ENCODE measurements at places on chromosomes 12 and 14.
A peak's percentile ranks its signal among the peaks of the same experiment; 100 is the strongest.

GRCh38 chr14:24042746-24043145, 9.1 kb upstream of the CARMIL3 start:
- no peak for DNase-seq

DNA sequence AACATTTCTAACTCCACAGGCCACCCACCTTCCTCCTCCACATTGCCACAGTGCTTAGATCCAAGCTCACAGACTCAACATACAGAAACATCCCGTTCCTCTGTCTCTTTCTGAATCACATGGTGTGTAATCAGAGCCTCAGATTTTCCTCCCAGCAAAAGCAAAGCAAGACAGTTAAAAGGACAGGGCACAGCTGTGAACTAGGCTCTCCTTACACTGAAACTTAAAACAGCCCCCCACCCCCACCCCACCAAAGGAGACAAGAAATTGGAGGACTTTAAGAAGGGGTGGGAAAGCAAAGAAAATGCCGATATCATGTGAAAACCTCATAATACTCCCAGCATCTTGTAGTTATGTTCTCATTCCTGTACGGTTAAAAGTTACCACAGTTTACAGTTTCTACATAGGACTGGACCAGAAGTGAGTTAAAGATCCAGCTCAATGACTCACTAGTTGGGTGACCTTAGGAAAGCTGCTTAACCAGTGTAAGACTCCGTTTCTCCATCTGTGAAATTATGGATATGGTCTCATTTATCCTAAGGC, 4.8 kb downstream of the YBX3 start:
- DNase-seq, result peak; percentile 26

GRCh38 chr12:42982828-42983227, 393.3 kb upstream of the PRICKLE1 start:
- DNase-seq, result no peak

DNA sequence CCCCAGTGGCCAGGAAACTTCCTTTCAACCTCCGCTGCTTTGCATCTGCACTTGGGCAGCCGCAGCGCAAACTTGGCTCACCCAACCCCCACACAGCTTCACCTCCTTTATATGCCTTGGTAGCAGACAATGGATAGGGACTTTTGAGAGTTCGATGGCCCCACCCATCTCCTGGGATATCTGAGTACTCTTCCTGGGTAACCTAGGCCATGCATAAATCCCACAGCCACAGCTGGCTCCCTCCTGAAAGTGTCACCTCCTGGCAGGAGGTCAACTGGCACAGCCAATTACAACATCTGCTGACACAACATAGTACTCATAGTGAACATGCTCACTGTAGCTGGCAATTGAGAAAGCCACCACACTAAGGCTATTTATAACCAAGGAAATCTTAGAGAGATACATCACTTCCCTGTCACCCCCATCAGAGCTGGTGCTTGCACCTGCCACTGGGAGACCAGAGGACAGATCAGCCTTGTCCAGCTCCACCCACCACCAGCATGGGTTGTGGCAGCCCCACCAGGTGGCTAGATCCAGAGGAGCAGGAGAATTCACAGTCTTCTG, 410.0 kb downstream of the SYT1 start:
- DNase-seq, result peak; percentile 18

- DNase-seq, result no peak
These were observed 56.2 kb downstream of the LRFN5 start for GRCh38 chr14:41662780-41663472.

GRCh38 chr12:87368259-87368658, 660.9 kb downstream of the C12orf50 start:
- DNase-seq, result no peak

- DNase-seq, result no peak
These were observed 12.8 kb downstream of the BAG5 start for GRCh38 chr14:103549361-103550311.

GRCh38 chr12:32171211-32171610, 64.6 kb downstream of the BICD1 start:
- no peak for DNase-seq

DNA sequence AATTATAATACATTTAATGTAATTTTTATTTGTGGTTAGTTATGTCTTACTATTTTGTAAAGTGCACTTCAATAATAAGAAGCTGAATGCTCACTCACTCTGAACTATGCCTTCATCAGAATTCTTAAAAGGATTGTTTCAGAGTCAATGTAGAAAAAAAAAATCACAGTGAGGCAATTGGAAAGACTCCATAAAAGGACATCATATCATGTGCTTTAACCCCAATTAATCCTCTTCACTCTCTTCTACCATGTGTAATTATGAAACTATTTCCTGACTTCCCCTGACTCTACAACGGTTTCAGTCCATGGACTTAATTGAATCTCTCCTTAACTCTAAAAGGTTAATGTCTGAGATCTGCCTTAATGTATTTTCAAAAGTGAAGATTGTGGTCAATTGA, 250.4 kb upstream of the ALG10 start:
- DNase-seq, result no peak

DNA sequence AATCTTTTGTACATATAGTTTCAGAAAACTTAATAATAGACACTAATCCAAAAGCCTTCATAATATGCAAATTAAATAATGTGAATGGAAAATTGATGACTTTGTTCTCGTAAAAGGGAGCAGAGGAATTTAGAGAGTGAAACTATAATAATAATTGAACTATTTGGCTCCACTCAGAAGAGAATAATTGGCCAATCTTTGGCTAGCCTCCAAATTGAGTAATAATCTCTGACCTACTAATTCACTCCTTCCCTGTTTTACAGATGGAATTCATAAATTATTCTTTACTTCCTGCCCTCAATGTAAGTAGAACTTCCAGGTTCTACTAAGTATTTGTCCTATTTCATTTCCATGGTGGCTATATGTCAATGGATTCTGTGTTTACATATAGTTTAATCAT, 15.8 kb downstream of the TRIM9 start:
- DNase-seq, result no peak

DNA sequence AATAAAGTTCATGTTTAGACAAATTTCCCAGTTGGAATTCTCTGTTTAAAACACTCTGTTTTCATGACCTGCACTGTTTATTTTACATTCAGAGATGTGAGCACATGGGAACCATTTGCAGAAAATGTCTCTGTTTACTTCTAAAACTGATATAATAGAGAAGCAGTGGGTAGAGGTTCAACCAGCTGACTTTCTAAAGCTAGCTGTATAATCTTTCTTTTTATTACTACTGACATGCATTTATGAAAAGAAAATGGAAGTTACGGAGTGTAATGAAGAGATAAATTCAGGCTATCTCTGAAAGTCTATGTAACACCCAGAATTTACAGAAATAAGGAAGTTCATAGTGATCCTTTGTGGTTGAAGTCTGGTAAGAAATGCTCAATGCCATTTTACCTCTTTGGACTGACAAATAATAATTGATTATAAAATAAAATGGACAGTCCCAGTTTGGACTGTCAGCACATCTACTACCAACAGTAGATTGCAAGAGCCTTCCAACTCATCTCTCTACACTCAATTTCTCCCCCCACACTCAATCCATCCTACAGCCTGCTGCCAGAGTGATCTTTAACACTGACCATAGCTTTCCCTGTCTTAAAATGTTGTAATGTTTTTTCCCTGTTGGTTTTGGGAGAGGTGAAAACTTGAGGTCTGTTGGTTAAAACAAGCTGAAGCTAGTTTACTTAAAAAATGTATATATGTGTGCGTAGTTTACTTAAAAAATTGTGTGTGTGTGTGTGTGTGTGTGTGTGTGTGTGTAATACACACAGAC, 137.4 kb downstream of the AEBP2 start:
- no peak for DNase-seq

GRCh38 chr12:25971654-25972041, 13.2 kb downstream of the RASSF8 start:
- DNase-seq, result no peak

DNA sequence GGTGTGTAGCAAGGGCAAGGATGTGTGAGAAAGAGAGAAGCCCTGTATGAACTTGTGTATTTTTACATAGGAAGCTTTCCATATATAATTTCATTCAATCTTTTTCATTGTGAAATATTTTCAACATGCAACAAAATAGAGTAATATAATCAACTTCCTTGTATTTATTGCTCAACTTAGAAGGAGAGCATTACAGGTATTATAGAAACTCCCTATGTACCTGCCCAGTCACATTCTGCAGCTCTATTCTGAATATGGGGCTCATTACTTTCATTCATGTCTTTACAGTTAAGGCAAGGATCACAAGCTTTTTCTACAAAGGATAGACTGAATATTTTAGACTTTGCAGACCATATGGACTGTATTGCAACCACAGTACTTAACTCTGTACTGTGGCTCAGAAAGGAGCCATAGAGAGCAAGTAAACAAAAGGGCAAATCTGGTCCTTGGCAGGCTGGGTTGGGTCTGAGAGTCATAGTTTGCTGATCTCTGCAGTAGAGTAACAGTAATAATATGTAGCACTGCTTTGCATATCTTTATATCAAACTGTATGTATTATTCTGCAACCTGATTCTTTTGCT, 11.3 kb downstream of the NR1H4 start:
- no peak for DNase-seq

DNA sequence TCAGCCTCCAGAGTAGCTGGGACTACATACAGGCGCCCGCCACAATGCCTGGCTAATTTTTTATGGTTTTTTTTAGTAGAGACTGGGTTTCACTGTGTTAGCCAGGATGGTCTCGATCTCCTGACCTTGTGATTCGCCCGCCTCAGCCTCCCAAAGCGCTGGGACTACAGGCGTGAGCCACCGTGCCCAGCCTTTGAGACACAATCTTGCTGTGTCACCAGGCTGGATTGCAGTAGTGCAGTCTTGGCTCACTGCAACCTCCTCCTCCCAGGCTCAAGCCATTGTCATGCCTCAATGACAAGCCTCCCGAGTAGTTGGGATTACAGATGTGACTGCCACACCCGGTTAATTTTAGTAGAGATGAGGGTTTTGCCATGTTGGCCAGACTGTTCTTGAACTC, 21.3 kb upstream of the STRN3 start:
- DNase-seq, result no peak

DNA sequence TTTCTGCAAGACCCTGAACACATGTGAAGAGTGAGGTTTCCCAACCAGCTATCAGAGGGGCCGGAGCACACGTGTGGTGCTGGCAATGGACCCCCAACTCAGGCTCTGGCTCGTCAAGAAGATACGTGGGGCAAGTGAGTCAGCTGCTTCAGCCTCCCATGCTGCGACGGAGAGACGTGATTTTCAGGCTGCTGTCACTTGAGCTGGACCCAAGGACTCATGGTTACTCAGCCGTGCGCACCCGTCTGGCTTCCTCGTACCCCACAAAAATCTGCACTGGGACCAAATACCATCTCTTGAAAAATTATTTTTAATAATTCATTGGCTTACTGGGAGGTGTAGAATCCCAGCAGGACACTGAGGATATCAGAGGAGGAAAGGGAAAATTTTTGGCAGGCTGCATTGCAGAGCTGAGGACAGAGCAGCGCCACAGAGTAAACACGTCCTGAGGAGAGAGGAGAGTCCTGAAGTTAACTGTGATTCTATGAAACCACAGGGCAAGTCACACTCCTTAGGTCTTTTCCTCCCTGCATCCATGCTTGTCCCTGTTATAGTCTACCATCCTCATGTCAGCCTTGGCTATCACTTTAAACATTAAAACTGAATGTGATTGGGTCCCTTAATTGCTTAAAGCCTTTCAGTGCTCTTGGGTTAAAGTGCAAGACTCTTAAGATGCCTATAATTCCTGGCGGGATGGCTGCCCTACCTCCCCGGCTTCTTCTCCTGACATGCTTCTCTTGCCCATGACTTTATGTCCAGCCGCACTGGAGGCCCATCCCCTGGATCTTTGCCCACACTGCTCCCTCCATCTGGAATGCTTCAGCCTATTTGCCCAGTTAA, 95.3 kb upstream of the SLC35F4 start:
- DNase-seq, result no peak

DNA sequence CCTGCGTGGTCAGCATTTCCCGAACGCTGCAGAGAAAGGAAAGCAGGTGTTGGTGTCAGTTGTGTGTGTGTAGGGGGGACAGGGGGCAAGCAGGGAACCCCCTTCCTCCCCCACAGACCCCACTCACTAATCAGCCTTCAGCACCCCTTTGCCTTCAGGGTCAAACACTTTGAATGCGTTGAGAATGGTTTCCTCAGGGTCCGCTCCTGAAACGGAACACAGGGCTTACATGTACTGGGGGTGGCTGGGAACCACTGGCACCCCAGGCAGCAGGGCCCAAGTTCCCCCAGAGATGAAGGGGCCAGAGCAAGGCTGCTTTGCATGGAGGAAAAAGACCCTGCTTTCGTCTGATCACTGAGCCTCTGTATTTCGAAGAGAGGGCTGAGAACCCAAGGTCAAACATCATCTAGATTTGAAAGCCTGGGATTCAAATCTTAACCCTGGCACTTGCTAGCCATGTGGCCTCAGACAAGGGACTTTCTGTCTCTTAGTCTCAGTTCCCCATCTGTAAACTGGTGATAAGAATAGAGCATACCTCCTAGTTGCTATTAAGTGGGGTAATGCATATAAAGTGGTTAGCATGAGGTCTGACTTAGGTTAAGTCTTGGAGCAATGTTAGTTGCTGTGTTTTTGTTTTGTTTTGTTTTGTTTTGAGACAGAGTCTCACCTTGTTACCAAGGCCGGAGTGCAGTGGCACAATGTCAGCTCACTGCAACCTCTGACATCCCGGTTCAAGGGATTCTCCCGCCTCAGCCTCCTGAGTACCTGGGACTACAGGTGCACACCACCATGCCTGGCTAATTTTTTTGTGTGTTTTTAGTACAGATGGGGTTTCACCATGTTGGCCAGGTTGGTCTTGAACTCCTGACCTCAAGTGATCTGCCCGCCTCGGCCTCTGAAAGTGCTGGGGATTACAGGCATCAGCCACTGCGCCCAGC, 7.0 kb downstream of the MYL2 start:
- DNase-seq, result no peak

- peak; percentile 55 for DNase-seq
These were observed at the start of gene TMTC1 for GRCh38 chr12:29783773-29784666. TSS of gene TMTC1 (minus strand) at chr12:29783942. CDS start at chr12:29783751, 191 bp downstream.

- DNase-seq, result no peak
These were observed 46.2 kb upstream of the GSC start for GRCh38 chr14:94816113-94816512.

GRCh38 chr14:98736701-98737338, 535.2 kb downstream of the BCL11B start:
- DNase-seq, result no peak

DNA sequence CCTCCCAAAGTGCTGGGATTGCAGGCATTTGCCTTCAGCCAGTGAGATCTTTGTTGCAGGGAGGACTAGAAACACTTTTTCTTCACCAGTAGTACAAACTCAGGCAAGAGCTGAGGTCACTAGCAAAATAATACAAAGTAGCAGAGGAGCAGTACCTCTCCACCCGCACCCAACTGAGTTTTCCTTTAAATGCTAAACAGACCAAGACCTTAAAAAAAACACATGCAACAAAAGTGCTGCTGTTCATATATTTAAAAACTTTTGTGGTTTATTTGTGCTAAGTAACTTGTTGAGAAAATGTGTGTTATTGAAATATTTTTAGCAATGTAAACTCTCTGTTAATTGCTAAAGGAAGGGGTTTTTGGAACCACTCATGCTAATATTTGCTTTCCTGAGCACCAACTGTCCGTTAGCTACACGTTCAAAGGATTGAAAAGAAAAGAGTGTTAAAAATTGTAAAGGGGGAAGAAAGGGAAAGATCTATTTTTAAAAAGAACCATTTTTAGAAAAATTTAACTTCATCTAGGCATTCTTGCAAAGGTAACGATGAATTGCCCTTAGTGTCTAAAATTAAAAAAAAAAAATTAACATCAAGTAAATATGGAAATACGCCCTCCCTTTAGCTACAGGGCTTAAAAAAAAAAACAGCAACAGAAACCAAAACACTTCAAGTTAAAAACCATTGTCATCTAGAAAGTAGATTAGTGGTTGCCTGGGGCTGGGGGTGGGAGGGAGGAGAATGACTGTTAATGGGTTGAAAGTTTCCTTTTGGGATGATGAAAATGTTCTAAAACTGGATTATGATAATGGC, 114.0 kb upstream of the KRAS start:
- no peak for DNase-seq
